Calu3 (cell line): ENCODE measurements at places on chromosomes 2 and 18. TPM values are rescaled to one million over a fixed set of nuclear protein-coding genes. Genes with fewer than 3 reads are reported as not detected.

Gene SPP2
- total RNA-seq: not detected in 2 replicates

Gene KLHL30
- 0.64 and 1.3 TPM in 2 replicates for total RNA-seq

DNA sequence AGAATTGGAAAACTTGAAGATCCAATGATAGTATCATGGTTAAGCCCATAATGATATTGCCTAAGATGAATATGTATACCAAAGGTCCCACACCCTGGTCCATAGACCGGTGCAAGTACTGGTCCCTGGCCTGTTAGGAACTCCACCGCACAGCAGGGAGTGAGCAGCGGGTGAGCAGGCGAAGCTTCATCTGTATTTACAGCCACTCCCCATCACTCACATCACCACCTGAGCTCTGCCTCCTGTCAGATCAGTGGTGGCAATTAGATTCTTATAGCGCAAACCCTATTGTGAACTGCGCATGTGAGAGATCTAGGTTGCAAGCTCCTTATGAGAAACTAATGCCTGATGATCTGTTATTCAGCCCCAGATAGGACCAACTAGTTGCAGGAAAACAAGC lies 402.4 kb downstream of the EPHA4 start:
- DNase-seq: no peak

GRCh38 chr2:160379399-160379798 lies 114.2 kb downstream of the RBMS1 start:
- DNase-seq: no peak

DNA sequence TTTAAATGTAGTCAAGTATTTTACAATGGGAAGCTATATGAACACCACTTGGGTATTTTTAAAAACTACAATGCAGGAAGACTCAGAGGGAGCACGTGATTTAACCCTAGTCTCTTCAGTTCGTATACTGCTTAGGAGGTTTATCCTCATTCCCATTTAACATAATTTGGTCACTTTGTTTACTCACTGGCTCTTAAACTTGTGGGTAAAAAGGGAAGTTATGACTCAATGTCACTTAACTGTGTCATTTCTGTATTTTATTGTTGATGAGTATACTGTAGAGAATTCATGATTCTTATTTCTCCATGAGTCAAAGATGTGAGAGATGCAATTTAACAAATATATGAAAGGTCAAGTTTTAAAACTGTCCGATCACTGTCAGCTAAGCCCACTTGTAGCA lies 48.2 kb downstream of the SLC66A3 start:
- DNase-seq: no peak

DNA sequence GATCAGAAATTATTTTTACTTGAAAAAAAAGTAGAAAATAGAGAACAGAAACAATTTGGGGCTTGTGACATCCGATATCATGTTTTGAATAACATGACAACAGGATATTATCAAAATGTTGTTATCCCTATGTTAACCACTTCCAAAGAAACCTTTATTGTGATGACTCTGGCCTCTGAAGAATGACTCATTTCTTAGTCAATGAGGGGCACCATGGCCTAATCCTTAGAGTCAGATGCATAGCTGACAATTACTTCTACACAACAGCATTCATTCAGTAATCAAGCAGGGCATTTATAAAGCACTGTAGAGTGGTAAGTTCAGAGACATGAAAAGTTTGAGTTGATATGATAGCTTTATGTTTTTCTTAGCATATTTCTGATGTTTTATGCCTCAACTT lies 703.0 kb downstream of the RNF144A start:
- DNase-seq: no peak

- no peak for DNase-seq
Observed at GRCh38 chr2:110726285-110726684, 6.1 kb upstream of the ACOXL start.

- no peak for DNase-seq
Observed at GRCh38 chr2:186554850-186555671, 34.8 kb upstream of the ITGAV start.

DNA sequence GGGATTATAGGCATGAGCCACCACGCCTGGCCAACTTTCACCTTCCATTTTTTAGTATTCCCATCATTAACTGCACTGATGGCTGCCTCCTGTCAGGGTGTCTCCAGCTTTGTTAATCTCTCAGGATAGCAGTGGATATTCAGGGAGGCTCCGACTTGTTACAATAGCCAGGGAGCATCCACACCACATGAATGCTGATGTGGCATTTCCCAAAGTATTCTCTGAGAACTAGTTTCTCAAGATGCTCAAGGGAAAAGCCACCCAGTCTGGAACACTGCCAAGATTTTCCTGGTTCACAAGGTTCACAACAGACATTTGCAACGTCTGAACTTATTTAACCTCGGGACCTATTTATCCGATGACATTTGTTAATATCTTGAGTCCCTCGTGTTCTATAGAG lies 33.8 kb downstream of the ZNF519 start:
- DNase-seq: no peak

GRCh38 chr2:96525211-96525507 lies 11.4 kb upstream of the ARID5A start:
- DNase-seq: no peak
